ENCODE measurements at places on chromosomes 3 and 15.

DNA sequence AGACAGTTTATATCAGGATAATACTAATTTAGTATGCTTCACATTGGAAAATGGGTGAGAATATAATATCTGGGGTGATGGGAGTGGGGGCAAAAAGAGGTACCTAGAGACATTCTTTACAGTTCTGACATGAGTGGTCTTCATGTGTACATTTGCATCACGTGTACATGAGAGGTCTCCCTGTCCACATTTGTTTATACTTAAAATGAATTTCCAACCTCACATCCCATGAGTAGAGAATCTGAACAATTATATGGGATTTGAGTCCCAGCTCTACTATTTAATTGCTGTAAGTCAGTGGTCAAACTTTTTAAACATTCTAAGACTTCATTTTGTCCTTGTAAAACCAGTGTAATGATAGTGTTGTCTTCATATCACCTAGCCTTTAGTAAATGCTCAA, 408.4 kb downstream of the NAALADL2 start:
- no peak for DNase-seq

DNA sequence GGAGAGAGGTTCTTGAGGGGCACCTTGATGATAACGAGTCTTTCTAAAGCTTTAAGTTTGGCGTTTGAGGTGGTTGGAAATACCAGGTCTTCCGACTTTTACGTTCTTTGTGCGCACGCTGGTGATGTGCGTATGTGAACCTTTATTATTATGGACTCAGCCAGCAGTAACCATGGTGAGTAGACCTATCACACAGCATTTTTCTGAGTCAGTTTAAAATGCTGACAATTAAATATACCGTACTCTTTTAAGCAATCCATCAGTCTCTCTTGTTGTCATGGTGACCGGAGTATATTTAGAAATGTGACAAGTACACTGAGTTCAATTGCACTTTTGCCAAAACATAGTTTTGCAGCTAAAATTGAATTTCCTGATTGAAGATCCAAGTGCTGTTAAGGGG, 172.2 kb downstream of the LPP start:
- no peak for DNase-seq

DNA sequence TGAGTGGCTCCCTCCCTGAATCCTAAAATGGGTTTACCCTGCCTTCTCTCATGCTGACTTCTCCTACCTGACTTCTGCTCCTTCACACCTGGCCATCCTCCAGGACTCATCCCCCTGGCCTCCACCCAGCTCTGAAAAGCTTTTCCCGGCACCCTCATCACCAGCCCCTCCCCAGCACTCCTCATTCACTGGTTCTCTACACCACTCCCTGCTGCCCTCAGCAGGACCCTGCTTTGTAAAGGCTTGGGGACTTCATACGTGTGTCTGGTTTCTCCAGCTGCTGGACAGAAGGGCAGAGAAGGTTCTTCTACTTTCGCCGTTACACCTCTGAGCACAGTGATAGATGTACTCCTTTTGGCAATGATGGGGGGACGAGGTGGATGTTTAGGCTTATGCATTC, 184.9 kb upstream of the UBE3A start:
- no peak for DNase-seq

DNA sequence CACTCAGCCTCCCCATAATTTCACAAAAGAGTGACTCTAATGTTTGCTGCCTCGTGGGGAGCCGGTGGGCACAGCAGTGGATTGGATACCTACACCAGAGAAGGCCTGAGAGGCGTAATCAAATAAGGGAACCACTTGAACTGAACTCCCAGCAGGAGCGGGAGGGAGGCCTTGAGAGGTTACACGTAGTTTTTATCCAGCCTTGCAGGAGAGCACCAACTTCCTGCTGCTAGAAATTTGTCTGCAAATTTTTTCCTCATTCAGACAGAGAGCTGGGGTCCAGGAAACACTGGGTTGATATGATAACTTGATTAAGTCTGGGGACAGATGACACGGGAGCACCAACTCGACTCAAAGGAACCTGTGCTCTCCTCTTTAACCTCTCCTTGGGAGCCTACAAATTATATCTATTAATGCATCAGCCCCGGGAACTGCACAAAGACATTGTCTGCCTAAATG, 69.8 kb downstream of the HES1 start:
- peak; percentile 87 for DNase-seq

- DNase-seq: no peak
Observed at GRCh38 chr15:65470866-65471265, 46.6 kb downstream of the DPP8 start.

- DNase-seq: no peak
Observed at GRCh38 chr3:132486099-132486498, 68.8 kb downstream of the DNAJC13 start.

DNA sequence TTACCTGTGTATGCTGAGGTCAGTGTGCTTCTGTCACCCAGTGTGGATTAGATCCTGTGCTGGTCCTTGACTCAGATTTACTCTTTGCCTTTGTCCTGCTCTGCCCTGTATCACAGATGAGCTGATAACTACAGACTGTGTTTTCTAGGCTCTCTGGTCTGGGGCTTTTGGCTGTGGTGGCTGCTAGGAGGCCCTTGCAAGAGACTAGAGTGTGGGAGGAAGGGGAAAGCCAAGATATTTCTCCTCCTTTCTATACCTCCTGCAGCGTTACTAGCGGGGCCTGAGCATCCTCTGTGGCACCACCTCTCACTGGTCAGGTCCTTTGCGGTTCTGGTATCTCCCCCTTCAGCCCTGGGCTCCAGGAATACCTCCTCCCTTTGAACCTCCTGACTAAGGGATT, 282.3 kb upstream of the TBC1D5 start:
- DNase-seq: no peak

DNA sequence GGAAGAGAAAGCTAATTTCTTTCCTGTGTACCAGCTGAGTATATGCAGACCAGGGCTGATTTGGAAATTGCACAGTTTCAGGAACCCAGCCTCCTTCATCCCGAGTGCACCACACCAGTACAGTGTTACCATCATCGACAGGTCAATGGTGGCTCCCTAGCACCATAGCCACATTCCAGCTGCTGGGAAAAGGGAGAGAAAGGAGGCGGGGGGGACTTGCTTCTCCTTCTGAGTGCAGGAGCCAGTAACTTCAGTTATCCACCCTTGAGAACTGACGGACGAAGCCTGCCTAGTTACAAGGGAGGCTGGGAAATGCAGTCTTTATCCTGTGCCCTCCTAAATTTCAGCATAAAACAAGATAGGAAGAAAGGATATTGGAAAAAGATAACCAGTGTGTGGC, 129.7 kb upstream of the PRICKLE2 start:
- DNase-seq: no peak

DNA sequence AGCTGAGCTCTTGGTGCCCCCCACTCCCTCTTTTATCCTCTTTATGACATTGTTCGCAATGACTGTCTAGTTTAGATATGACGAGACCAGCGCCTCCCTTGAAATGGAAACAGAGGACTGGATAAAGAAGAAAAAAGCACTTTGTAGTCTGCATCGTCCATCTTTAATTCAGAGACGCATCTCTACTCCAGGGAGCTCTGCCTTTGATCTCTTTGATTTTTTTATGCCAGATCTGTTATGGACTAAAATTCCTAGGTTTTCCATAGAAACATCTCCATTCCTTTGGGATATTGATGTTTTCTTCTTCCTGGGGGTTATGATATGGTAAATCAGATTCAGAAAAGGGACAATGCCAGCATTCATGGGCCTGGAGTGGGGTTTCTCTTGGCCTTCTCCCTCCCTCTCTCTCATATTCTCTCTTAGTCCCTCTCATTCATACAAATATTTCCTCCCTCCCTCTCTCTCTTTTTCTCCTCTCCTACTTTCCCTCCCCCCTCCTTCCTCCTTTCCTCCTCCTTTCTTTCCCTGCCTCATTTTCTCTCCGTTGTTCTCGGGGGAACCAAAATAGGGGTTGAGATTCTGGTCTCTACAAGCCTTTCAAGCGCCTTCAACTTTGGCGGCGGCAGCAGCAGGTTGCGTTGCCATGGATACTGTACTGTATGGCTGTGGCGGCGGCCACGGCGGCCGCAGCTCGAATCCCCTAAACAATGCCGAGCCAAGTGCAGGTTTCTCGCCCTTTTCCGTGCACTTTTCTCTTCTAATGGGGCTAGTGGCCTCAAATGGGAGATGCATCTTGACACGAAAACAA, 45.5 kb downstream of the ZIC4 start:
- no peak for DNase-seq

DNA sequence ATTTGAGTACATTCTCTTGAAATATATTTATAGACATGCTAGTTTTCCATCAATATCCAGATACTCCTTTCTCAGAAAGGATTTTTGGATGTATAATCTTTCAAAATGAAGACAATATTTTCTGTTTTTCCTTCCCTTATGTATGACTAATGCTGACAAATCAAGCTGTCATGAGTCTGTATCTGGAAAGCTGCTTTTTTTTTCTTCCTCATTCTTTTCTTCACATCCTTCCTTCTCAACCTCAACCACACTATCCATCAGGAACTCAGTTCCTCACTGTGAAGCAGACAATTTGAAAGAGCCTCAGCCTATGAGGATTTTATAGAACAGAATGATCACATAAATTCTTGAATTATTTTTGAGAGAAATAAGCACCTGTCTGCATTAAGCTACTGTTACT, 335.9 kb upstream of the EPHA6 start:
- no peak for DNase-seq

GRCh38 chr3:156628836-156629618, 45.4 kb upstream of the TIPARP start:
- no peak for DNase-seq

DNA sequence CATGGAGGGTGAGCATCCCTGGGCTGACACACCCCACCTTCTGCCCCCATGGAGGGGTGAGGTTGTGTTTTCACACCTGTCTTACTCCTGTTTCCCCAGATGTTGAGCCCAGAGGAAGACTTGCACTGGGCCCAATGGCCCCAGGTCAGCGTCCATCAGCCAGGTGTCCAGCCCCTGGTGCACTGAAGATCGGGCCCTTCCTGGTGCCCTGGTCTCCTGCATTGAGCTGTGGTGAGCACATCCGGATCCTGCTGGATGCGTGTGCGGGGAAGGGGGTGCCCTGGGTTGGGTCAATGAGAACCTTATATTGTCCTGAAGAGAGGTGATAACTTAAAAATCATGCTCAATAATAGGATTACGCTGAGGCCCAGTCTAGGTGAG, 227.3 kb downstream of the SNRPN start:
- DNase-seq: no peak

GRCh38 chr15:70463453-70463834, 299.9 kb downstream of the UACA start:
- DNase-seq: no peak

DNA sequence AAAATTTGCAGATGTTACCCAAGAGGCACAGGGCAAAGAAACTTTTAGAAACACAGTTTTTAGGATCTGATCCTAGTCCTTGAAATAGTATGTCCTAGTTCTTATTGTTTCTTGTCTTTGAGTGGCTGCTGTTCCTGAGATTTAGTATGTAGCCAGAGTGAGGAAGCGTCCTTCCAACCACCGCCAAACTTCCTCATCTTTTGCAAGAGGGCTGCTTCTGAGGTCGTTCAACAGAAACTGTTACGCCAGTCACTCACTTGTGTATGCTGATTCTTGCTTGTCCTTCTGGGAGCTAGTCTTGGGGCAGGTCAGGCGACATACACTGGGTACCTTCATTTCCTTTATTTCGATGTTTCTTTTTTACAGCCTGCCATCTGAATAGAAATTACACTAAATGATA, 577.3 kb upstream of the ZNF717 start:
- no peak for DNase-seq

DNA sequence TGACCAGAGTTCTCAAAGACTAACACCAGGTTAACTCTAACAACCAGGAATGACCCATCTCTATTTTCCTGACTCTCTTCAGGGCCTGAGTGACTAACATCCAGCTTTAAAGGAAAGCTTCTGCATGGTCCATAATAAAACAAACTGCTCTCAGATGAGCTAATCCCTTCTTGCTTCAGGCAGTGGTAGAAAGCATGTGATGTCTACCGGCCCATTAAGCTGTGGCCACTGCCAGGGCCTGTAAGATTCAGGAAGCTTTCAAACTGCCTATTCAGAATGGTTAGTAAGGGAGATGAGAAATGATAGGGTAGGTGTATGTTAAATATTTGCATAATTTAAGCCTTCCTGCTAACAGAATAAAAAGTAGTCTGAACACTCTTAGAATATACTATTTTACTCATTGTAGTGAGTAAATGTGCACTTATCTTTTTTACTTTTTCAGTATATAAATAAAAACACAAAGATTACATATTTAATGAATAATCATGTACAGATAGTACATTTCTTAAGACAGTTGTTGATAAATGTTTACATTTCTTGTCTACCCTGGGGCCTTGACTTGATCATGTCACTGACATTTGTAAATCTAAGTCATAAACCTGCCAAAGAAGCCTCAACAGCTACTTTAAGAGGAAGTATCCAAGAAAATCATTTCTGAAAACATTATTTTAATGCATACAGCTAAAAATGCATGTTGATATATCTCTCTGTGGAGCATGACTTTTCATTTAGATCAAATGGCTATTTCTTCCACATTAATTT, 222.0 kb downstream of the MCTP2 start:
- no peak for DNase-seq

GRCh38 chr3:161700998-161701397, 204.4 kb downstream of the OTOL1 start:
- peak; percentile 7 for DNase-seq

DNA sequence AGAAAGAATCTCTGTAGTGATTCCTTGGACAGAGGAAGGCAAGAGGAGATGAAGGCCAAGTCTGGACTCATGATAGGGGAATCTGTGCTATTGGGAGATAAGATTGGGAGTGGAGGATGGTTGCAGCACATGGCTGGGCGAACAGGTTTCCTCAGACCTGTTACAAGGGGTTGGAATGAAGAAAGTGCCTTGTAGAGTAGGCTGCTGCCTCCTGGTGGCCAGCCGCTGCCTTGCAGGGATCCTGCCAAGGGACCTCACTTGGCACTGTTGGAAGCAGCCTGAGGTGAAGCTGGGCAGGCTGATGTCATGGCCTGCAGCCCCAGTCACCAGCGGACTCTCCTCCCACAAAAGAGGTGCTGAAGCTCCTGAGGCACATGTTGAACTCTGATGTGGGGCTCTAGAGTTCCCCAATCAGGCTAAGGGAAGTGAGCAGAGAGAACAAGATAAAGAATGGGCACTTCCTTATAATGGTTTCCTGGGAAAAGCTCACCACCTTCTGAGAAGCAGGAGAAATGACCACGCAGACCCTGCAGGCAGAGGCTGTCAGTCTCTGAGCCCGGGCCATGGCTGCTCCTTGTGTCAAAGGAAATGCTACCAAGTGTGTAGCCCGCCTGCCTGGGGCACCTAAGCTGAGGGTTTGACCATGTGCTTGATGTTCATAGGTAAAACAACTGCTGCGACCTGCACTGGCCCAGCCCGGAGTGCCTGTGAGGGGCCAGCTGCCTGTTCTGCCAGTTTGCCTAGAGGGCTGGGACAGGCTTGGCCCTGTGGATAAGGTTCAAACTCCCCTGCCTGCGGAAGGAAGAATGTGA, 1.6 kb upstream of the TEX264 start:
- peak; percentile 74 for DNase-seq

GRCh38 chr3:174218016-174218415, 641.1 kb upstream of the NAALADL2 start:
- DNase-seq: no peak

GRCh38 chr3:187717572-187717971, 15.2 kb upstream of the RTP2 start:
- DNase-seq: no peak

Measured in NCI-H345 (cell line).